ENCODE measurements at places on chromosomes 1 and 21. TPM values are rescaled to one million over a fixed set of nuclear protein-coding genes. Genes with fewer than 3 reads are reported as not detected.

DNA sequence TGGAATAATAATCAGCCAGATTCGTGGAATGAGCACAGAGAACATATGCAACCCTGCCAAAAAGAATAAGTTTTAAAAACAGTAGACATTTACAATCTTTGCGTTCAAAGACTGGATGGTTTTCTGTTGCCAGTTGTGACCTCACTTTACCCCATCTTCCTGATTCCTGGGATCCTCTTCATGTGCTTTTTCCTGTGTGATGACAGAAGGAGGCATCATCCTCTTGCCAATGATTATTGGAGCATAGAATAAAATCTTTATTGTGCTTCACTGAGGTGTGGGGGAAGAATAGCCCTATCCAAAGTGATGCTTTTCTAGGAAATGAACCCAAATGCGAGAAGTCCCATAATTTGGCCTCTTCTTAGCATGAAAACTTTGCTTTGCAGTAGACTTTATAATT lies 15.0 kb upstream of the BARHL2 start:
- DNase-seq: no peak

- no peak for DNase-seq
Measured at GRCh38 chr1:14215151-14215550, 383.3 kb upstream of the KAZN start.

DNA sequence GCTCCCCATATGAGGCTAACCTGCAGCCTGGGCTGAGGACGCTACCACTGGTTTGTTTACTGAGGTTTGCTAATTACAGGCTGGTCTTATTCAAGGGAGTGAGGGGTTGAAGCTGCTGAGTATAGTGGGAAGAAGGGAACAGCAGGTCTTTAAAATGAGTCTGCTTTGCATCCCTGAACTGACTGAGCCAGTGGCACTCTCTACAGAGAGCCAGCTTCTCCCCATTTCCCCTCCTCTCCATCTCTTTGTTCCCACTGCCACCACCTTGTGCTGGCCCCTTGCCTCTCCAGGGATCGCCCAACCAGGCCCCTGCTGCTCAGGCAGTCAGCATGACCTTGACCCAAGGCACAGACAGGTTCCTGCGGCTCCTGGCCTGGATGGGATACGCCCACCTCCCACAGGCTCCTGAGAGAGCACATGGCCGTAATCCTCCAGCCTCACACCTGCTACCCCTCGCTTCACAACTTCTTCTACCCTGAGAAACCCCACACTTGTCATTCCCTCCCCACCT lies 45.0 kb downstream of the IER5 start:
- DNase-seq: no peak

GRCh38 chr1:19825298-19825697 lies 10.2 kb upstream of the RNF186 start:
- no peak for DNase-seq

Gene F13B
- not detected for total RNA-seq

Measured in fibroblast of the aortic adventitia (primary cell).